ENCODE measurements at places on chromosomes 7 and 10.

DNA sequence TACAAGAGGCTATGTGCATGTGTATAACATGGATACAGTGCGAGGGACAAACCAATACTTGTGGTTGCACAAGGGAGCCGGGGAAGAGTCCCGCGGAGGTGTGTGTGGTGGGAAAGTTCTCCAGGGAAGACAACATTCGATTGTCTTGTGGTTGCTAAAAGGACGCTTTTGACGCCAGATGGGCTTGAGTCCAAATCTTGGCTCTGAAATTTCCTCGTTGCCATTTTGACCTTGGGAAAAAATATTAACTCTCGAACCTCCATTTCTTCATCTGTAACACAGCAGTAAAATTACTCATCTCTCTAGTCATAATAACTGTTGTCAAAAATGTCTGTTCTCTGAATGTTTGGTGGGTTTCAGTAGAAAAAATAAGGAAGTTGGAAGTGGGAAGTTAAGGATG, 16.5 kb downstream of the PLXDC2 start:
- no peak for DNase-seq

GRCh38 chr10:60453036-60453435, 63.4 kb upstream of the ANK3 start:
- no peak for DNase-seq

GRCh38 chr10:127524908-127525665, 24.0 kb upstream of the NPS start:
- no peak for DNase-seq

GRCh38 chr10:23343591-23344240, 881 bp downstream of the C10orf67 start:
- DNase-seq: peak; percentile 32

DNA sequence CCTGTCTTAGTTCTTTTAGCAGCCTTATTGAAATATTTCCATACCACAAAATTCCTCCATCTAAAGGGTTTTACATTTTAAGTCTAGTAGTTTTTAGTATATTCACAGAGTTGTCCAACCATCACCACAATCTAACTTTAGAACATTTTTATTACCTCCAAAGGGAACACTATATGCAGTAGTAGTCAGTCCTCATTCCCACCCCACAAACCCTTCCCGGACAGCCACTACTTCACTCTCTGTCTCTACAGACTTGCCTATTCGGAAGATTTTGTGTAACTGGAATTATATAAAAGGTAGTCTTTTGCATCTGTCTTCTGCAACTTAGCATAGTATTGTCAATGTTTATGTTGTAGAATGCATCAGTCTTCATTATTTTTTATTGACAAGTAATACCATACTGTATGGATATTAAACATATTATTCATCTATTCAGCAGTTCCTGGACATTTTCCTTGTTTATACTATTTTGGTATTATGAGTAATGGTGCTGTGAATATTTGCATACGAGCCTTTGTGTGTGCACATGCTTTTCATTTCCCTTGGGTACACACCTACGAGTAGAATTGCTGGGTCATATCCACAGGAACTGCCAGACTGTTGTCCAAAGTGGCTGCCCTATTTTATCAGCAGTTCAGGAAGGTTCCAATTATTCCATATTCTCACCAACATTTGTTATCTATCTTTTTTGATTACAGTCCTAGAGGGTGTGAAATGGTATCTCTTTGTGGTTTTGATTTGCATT, 60.9 kb upstream of the LANCL2 start:
- no peak for DNase-seq

- DNase-seq: no peak
Measured at GRCh38 chr7:1151653-1152425, 8.2 kb downstream of the ZFAND2A start.

DNA sequence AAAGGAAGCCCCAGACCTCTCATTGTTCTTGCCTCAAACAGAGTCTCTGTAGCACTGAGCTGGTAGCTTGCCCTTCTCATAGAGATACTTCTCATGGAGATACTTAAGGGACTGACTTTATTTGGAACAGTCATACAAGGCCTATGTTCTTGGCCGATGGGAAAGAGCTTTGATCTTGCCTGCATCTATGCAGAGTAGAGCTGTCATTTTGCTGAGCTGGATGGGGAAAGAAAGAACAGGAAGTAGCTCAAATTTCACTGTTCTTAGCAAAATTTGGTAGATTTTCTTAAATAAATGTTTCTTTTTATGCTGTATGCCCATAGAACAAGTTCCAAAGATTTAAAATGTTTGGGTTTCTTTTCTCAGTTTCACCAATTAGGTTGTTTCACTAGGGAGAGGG, 119.3 kb upstream of the SEC61G start:
- DNase-seq: no peak

GRCh38 chr7:7746458-7746857, 28.1 kb upstream of the RPA3 start:
- no peak for DNase-seq

- DNase-seq: no peak
Measured at GRCh38 chr7:96388620-96389383, 66.9 kb upstream of the SLC25A13 start.

GRCh38 chr7:3274131-3274530, 26.9 kb upstream of the SDK1 start:
- DNase-seq: no peak

GRCh38 chr7:39624935-39625694, 1.7 kb downstream of the RALA start:
- DNase-seq: no peak

- DNase-seq: no peak
Measured at GRCh38 chr7:138075350-138075749, 909 bp upstream of the AKR1D1 start.

DNA sequence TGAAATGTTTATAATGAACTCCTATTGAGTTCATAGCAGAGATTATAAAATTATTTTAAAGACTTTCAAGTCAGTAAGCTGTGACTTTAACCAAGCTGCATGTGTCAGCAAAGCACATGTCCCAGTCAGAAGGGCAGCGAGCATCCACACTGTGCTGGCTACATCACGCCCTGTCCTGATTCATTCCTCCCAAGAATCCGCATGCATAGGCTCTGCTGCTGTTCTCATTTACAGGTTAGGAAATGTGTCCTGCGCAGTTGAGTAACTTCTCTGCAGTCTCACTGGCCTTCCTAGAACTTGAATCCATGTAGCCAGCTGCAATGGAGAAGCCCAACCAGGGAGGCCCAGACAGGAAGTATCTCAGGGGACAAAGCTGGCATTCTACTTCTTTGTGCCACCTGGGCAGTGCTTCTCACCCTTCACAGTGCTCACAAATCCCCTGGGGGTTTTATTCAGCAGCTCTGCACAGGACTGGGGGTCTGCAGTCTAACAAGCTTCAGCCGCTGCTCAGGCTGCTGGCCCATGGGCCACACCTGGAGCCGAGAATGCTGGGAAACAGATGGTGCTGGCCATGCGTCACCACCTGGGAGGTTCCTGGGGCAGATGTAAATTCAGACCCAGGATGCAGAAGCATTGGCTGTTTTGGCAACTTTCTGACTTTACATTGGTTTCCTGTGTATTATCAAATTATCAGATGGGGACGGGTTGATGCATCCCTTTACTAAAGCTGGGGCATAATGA, 192.8 kb upstream of the GDF10 start:
- no peak for DNase-seq

GRCh38 chr10:116888380-116889055, 39.2 kb downstream of the ENO4 start:
- no peak for DNase-seq
